ENCODE measurements at places on chromosomes 3 and 15.

DNA sequence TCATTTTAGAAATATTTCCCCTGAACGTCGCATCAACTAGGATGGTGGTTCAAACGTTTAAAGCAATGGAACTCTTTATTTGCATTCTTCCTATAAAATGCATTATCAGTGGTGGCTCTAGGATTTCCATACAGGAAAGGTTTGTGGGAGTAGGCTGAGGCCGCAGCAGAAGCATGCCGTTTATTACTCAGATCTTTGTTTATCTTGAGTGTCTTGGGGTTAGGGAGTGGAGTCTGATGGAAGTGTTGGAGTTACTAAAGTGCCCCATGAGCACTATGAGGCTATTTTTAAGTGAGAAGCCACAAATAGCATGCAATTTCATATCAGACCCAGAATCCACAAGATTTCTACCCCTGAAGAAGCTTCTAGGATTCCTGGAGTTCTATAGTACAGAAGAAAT is 26.2 kb downstream of the ATOSA start:
- DNase-seq: no peak

- DNase-seq: no peak
Measured at GRCh38 chr15:70195587-70196305, 98.0 kb upstream of the TLE3 start.

DNA sequence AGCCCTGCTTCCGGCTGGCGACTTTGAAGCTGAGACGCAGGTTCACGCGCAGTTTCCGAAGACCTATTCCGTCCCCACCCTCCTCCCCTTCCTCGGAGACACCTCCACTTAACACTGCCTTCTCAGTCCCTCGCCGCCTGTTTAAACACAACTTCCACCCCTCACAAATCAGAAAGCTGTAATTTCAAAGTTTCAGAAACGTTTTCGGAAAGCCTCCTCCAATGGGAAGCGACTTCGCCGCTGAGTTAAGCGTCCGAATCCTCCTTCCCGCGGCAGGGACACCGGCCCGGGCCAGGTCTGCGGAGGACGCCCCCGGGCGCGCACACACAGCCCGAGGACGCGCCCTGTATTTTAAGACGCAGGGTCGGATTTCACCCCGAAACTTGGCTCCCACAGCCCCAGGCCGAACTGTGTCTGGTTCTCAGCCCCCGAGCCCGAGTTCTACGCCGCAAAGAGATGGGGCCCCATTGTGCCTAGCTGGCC is 559 bp upstream of the LRRN1 start:
- DNase-seq: peak; percentile 7

DNA sequence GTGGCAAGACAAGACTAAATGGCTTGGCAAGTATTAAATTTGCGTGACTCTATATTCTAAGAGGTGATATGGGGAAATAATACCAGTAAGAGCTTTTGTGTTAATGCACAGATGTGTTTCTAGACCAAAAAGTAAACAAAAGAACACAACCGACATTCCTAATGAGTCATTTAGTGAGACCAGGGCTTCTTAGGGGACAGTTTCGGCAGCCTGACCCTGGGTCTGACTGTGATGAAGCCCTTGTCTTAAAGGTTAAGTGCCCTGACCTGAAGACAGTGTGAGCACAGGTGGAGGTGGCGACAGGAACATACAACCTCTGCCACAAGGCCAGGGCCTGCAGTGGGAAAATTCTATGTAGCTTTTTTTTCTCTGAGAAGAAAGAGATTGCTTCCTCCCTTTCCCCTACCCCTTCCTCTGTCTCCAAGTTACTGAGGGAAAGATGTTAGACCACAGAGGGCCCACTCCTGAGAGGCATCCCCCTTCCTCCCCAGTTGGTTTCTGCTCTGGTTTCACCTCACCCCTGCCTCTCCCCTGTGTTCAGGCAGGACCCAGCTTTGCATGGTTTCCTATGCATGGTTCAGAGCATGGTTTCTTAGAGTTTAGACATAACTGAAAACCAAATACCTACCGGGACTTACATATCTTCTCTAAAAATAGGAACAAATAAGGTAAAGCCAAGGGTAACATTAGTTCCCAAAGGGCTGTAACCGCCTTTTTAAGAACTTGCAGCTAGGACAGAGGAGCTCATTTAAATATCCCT is 24.8 kb upstream of the CMTM7 start:
- DNase-seq: no peak

GRCh38 chr3:84573962-84574361 is 384.8 kb upstream of the CADM2 start:
- no peak for DNase-seq

DNA sequence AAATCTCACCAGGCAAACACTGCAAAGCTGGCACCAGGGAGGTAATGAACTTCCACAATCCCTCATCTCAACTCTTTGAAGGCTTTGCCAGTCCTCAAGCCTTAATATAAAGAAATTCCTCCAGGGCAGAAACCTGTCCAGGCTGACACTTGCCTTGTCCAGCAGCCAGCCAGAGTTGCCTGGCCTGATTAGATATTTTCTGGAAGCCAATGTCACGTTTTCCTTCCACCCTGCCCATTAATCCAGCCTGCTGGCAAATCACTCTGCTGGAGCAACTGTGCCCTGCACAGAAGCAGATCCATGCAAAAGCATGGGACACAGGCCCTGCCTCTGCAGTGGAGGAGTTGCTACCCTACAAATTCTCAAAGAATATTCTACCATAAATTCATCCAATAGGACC is 56.5 kb downstream of the HEG1 start:
- DNase-seq: no peak

All from CD4-positive, alpha-beta T cell treated with Interleukin-6 at 100 ng/mL for 8 hours (primary cell).